ENCODE measurements at places on chromosomes 3 and 15. TPM values are rescaled to one million over a fixed set of nuclear protein-coding genes. Genes with fewer than 3 reads are reported as not detected.

Gene CEMIP
- total RNA-seq, result 0.21 TPM

DNA sequence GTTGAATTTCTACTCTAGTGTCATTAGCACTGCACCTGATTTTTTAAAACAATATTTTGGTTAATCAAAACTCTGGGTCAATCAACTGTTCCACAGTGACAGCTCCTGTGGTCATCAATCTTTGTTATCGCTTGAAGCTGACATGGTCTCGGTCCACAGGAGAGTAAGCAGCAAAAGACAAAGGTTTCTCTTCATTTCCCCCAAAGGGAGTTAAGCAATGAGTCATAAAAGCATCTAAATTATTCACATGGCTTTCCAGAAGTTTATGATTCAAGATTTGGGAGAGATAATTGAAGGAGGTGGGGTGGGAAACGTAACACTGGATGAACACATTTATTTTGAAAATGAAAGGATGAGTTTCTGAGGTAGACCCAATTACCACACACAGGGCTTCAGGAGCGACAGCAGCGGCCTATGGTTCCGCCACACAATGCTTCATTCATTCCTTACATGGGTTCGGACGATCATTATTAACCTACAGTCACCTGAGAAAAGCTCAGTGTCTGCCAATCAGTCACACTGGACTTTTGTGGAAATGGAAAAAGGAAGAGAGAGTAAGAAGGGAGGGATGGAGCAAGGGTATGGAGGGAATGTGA is 505.1 kb downstream of the FHIT start:
- no peak overlapping the region for H3K27ac ChIP-seq
- H3K4me1 ChIP-seq, result peaks cover 14% of the 10 kb centered on the region
- H3K27me3 ChIP-seq, result no peaks in the 10 kb centered on the region
- no peak for DNase-seq

DNA sequence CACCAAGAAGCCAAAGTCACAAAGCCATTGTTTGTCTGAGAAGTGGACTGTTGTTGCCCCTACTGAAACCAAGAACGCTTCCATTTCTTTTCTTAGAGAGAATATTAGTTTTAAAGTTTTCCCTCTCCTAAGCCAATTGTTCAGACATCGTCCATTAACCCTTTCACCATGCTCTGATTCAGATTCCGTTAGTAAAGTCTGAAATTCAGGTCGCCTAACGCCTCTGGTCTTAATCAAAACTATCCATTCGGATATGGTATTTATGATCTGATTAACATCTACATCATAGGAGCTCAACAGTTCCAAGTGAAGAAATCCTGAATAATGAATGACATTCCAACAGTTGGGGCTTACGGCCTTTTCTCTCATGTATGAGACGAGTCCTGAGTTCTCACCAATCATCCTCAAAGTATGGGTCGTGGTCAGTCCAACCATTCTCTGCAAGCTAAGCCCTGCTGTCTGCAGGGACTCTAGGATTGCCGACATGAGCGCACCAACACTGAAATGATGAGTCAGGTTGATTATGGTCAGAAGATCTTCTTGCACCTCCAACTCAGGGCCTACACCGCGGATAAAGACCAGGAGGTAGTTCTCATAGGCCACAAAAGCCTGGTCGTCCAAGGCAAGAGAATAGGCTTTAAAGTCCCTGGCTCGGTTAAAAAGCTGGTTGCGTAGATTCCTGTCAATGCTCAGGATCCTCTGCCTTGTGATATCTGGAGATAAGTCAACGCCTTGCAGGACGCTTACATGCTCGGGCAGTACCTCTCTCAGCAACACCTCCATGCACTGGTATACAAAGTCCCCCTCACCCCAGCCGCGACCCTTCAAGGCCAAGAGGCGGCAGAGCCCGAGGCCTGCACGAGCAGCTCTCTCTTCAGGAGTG is 767 bp downstream of the EPM2AIP1 start:
- peak overlapping the region; percentile 99 for H3K27ac ChIP-seq
- H3K4me1 ChIP-seq, result no peaks in the 10 kb centered on the region
- no peaks in the 10 kb centered on the region for H3K27me3 ChIP-seq
- DNase-seq, result no peak
- peaks cover 37% of the 10 kb centered on the region for H3K36me3 ChIP-seq

- H3K27me3 ChIP-seq, result no peaks in the 10 kb centered on the region
- no peak overlapping the region for H3K4me3 ChIP-seq
- H3K4me1 ChIP-seq, result peaks cover 4% of the 10 kb centered on the region
Observed at GRCh38 chr15:99341786-99342185, 90.5 kb downstream of the LRRC28 start.
